Smooth muscle cell of the umbilical artery (primary cell): ENCODE measurements at places on chromosomes 2 and 18. TPM values are rescaled to one million over a fixed set of nuclear protein-coding genes. Genes with fewer than 3 reads are reported as not detected.

EML6 gene
- total RNA-seq: 1.7 and 4.8 TPM in 2 replicates

RTP5 gene
- not detected in 2 replicates for total RNA-seq

SLC1A4 gene
- 19.4 and 21.4 TPM in 2 replicates for total RNA-seq

TMEM182 gene
- 4.5 and 5.3 TPM in 2 replicates for total RNA-seq

POTEI gene
- not detected in 2 replicates for total RNA-seq

UGT1A10 gene
- total RNA-seq: not detected in 2 replicates
